ENCODE measurements at places on chromosomes 1 and 21. TPM values are rescaled to one million over a fixed set of nuclear protein-coding genes. Genes with fewer than 3 reads are reported as not detected.

DNA sequence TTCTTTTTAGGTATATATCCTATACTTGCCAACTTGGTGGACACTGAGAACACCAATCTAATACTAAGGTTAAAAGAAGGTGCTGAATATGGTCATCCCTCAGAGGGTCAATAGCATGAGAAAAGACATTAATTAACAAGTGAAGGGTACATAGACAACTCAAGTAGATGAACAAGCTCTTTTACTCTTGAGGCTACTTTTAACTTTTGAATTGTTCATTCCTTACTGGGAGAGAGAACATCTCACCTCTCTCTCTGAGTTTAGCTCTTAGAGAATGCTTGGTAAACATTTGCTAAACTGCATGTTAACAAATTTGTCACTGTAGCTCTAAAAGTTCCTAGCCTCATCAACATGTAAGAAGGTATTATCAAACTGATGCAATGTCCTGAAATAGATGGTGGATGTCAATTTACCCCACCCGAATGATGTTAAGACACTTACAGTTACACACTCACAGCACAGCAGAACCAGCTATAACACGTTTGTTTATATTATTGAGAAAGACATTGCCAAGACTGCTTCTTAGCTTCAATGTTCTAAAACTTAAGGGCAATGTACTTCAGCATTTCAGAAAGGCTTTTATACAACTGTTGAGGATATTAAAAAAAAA is 35.9 kb downstream of the HEATR1 start:
- H3K36me3 ChIP-seq = peaks cover 59% of the 10 kb centered on the region
- no peaks in the 10 kb centered on the region for H3K27me3 ChIP-seq
- DNase-seq = no peak
- no peak overlapping the region for H3K27ac ChIP-seq
- H3K4me1 ChIP-seq = no peaks in the 10 kb centered on the region
- H3K4me3 ChIP-seq = no peak overlapping the region

Gene CTSS
- 31.7 TPM for total RNA-seq

Gene FOXO6
- not detected for total RNA-seq

DNA sequence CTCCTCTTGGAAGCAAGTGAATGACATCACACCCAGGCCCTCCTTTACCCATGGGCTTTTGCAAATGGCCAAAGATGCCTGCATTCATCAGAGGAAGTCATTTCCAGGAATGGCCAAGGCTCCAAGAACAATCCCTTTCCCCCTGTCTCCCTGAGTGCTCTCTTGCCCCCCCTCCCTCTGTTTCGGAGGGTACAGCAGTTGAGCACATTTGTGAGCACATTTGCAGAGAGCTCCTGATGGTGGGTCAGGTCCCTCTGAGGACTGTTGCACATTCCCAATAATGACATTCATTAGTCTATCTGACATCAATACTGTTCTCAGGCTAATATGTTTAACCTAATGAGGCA is 113.4 kb downstream of the MATN1 start:
- H3K4me3 ChIP-seq = no peak overlapping the region
- peaks cover 2% of the 10 kb centered on the region for H3K27me3 ChIP-seq
- H3K36me3 ChIP-seq = no peaks in the 10 kb centered on the region
- no peaks in the 10 kb centered on the region for H3K4me1 ChIP-seq
- DNase-seq = no peak

Gene KLHDC8A
- total RNA-seq = not detected

Gene ACBD6
- 50.9 TPM for total RNA-seq

- no peaks in the 10 kb centered on the region for H3K36me3 ChIP-seq
- H3K27me3 ChIP-seq = peaks cover 4% of the 10 kb centered on the region
- DNase-seq = no peak
- H3K27ac ChIP-seq = no peak overlapping the region
- H3K4me3 ChIP-seq = no peak overlapping the region
- no peaks in the 10 kb centered on the region for H3K4me1 ChIP-seq
Measured at GRCh38 chr1:202117898-202118371, 4.8 kb upstream of the GPR37L1 start.

- peak overlapping the region; percentile 45 for H3K4me3 ChIP-seq
- DNase-seq = no peak
- H3K27ac ChIP-seq = peak overlapping the region; percentile 52
- peaks cover 21% of the 10 kb centered on the region for H3K4me1 ChIP-seq
- H3K36me3 ChIP-seq = peaks cover 4% of the 10 kb centered on the region
- peaks cover 58% of the 10 kb centered on the region for H3K27me3 ChIP-seq
Measured at GRCh38 chr1:6448749-6449631, 17.0 kb downstream of the TNFRSF25 start.

Gene UBXN10
- total RNA-seq = 2.9 TPM

- H3K27ac ChIP-seq = no peak overlapping the region
- H3K4me1 ChIP-seq = peaks cover 35% of the 10 kb centered on the region
- H3K4me3 ChIP-seq = no peak overlapping the region
- H3K27me3 ChIP-seq = peaks cover 5% of the 10 kb centered on the region
- no peaks in the 10 kb centered on the region for H3K36me3 ChIP-seq
Measured at GRCh38 chr1:117363571-117364048, 3.6 kb upstream of the MAN1A2 start.

- no peaks in the 10 kb centered on the region for H3K36me3 ChIP-seq
- peaks cover 31% of the 10 kb centered on the region for H3K27me3 ChIP-seq
- no peaks in the 10 kb centered on the region for H3K4me1 ChIP-seq
- H3K4me3 ChIP-seq = no peak overlapping the region
Measured at GRCh38 chr1:43143441-43143888, 28.6 kb downstream of the EBNA1BP2 start.

GRCh38 chr1:7177021-7177420 is 391.8 kb downstream of the CAMTA1 start:
- H3K36me3 ChIP-seq = no peaks in the 10 kb centered on the region
- no peak overlapping the region for H3K27ac ChIP-seq
- H3K4me3 ChIP-seq = no peak overlapping the region
- DNase-seq = no peak

GRCh38 chr1:69305621-69306020 is 262.1 kb upstream of the LRRC7 start:
- no peak for DNase-seq
- H3K27ac ChIP-seq = no peak overlapping the region
- no peaks in the 10 kb centered on the region for H3K27me3 ChIP-seq
- H3K4me3 ChIP-seq = no peak overlapping the region

All from activated T-helper 1 cell treated with anti-CD3 and anti-CD28 coated beads, Interleukin-12 subunit alpha, Interleukin-12 subunit beta, Interleukin-2, Interleukin-4 antibody, amounts not matched to agents 30 ng/mL and 10 ng/mL and 1 ng/mL, durations not matched to agents 14 hours and 24 hours and 36 hours (primary cell).